ENCODE measurements at places on chromosomes 4 and X.

DNA sequence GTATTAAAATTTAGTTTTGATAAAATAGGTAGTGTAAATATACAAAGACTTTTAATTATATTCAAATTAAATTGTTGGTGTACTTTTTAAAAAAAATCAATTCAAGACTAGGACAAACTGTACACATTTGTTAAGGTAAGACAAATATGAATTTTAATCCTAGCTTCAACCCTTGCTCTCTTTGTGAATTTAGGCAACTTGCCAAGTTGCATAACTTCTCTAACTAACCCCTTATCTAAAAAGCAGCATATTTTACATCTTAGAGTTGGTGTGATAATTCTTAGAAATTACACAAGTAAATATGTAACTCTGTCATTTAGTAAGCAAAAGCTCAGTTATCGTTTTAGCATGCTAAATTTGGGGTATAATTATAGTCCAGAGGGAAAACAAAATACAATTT, 78.1 kb upstream of the FSTL5 start:
- DNase-seq = no peak

GRCh38 chrX:15853586-15854079, 980 bp downstream of the AP1S2 start:
- no peak for DNase-seq

DNA sequence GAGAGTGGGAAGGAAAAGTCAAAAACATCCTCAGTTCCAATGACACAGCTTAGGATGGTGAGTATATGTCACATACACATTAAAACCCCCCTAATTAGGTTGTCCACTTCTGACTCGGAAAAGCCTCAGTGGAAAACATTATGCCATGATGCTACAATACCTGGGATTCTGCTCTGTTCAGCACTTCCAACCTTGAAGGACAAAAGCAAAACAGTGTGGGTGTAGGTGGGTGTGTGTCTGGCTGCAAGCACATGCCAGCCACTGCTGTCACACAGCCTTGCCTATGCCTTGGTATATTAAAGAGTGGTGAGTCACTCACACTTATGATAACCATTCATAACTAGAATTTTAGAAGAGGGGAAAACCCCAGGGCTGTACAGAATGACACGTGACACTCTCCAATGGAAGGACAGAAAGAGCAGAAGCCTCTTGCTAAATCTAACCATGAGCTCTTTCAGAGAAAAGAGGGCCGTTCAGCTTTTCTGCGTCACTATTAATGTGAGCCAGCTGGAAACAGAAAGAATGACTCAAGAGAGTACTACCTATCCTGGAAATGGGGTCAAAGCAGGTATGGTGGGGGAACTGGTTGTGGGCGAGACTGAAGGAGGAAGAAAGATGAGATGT, 159.6 kb downstream of the TET2 start:
- peak; percentile 49 for DNase-seq

DNA sequence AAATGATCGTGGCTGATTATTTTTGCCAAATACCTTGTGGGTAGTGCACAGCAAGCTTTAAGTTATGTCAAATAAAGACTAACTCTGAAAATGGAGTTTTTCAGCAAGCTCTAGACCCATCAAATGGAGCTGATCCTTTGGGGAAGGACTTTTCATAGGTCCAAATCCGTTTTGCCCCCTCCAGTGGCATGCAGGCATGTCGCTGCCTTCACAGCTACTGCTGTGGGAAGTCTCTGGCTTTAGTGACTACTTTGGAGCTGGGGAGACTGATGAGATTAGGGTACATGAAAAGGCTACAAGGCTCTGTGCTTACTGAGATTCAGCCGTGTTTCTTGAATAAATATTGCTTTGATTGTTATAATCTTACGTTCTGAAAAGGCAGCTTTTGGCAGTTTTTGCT, 106.6 kb upstream of the HS3ST1 start:
- no peak for DNase-seq

GRCh38 chr4:16240300-16240699, 14.0 kb upstream of the TAPT1 start:
- no peak for DNase-seq

- DNase-seq = no peak
These were observed 5.5 kb upstream of the HAUS3 start for GRCh38 chr4:2247128-2248043.

DNA sequence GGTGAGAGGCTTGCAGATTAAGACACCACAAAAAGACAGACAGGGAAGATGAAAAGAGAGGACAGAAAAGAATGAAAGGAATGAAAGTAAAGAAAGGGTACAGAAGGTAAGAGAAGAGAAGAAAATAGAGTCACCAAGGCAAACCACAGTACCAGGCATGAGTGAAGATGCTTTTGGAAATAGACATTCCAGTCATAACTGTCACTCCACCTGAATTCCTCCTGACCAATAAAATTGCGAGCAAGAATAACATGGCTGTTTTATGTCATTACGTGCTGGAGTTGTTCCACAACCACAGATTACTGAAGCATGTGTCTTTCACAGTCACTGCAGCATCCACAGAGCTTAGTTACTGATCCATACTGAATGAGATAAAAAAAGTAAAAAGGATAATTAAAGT, 864.9 kb upstream of the SLIT2 start:
- no peak for DNase-seq

- DNase-seq = no peak
These were observed 47.1 kb upstream of the PPP2R3B start for GRCh38 chrX:433771-434170.

- no peak for DNase-seq
These were observed at the start of gene SFRP2 for GRCh38 chr4:153788413-153789276. Gene SFRP2 (minus strand): TSS chr4:153789083. CDS start chr4:153788835, 248 bp downstream.

DNA sequence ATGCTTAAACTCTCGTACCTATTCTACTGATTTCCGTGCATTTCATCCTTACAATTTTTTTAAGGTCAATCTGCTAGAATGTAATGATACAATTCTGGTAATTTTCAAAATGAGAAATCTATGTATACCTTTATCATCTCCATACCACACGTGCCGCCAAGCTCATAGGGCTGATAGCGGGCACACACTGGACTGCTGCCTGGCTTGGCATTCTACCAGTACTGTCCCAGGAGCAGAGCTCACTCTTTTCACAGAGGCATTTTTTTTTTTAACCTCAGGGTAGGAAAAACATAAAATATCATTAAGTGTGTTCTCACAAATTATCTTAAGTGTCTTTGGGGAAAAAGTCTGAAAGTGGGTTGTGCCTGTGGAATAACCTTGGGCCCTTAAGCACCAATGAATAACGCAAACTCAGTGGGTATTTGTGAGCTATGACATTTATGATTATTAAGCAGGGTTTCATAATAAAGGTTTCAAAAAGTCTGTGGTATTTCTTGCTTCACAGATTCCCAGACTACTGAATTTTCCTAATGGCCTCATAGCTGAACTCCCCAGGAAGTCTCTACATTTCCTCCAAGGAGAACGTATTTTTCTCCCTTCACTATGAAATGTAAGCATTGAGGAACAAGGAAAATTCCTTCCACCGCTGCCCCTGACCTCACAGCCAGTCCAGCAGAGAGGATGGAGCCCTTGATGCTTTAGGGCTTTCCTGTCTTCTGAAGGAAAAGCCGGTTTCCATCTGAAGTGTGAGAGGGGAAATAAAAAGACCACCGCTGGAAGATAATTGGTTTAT, 125.2 kb downstream of the ELOVL6 start:
- DNase-seq = no peak

GRCh38 chr4:6324999-6325787, 55.5 kb downstream of the WFS1 start:
- no peak for DNase-seq

- no peak for DNase-seq
These were observed 36.9 kb upstream of the MED14 start for GRCh38 chrX:40772290-40772689.

DNA sequence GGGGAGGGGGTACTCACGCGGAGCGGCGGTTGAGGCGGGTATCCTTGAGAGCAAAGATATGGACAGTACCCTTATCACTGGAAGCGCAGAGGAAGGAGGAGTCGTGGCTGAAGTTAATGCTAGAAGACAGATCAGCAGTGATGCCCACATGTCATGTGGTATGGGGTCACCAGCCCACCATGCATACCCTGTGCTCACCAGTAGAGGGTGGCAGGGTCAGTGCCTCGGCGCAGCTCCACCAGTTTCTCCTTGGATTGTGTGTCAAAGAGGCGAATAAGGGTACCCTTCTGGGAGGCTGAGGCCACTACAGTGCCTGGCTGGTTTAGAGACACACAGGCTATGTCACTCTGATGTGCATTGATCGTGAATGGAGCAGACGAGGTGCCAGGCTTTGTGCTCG, 1.5 kb upstream of the PRAF2 start:
- no peak for DNase-seq

DNA sequence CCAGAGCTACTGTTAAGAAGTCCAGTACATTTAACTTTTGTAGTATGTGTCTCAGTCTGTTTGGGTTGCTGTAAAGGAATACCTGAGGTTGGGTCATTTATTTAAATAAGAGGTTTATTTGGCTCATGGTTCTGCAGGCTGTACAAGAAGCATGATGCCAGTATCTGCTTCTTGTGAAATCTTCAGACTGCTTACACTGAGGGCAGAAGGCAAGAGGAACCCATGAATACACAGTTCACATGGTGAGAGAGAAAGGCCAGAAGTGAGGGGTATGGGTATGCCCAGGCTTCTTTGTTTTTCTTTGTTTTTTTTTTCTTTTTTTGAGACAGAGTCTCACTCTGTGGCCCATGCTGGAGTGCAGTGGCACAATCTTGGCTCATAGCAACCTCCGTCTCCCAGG, 6.0 kb upstream of the CISD2 start:
- DNase-seq = no peak

- DNase-seq = no peak
These were observed 95.3 kb upstream of the EGFL6 start for GRCh38 chrX:13474164-13474516.

DNA sequence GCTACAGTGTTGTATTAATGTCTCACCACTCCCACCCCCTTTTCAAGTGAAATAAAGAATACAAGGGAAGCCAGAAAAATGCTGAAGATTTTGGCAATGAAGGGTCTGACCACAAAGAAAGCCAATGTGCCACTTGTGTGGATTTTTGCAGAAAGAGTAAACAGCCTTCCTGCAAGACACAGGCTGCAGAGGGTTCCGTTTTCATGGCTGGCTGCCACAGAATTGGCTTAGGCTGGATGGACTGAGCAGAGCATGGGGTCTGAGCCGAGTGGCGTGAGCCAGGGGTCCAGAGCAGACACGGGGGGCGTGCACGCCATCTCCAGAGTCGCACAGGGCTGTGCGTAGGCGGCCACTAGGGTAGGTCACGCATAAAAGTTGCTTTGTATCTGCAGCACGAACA, 69.2 kb downstream of the MTNR1A start:
- no peak for DNase-seq

DNA sequence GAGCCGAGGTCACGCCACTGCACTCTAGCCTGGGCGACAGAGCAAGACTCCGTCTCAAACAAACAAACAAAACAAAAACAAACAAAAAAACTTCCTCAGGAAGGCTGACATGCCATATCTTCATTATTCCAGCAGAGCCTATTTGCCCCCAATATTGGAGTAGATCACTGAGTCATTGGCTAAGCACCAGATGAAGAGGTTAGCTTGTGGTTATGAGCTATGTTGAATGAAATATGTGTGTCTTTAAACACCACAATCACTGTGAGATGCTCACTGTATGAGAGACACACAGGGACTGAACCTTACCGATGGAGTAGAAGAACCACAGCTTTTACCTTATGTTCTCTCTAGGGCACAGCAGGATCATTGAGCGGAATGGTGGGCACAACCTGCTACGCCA, 122.1 kb upstream of the EOLA2 start:
- no peak for DNase-seq

GRCh38 chr4:113692809-113693411, 68.6 kb downstream of the CAMK2D start:
- no peak for DNase-seq

- DNase-seq = no peak
These were observed 123.1 kb upstream of the GPM6A start for GRCh38 chr4:175935016-175935661.

DNA sequence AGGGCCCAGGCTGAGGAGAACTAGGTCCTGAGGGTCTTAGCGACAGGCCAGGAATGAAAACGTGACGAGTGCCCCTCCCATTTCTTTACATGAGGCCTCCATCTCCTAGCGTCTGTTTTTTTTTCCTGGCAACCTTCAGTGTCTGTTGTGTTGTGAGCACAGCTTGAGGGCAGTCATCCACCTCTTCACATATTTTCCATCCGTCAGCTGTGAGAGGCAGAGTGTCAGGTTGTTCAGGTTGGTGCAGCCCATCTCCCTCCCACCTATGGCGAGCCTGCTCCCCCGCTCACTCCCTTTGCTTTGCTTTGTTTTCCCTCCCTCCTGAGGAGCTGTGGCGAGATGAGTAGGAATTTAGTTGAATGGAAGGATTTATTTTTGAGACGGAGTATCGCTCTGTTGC, 51.7 kb upstream of the CHRNA9 start:
- DNase-seq = no peak

- no peak for DNase-seq
These were observed 118.3 kb downstream of the ADGRL3 start for GRCh38 chr4:61318431-61318830.

GRCh38 chrX:135707880-135708279, 5.6 kb upstream of the CT45A1 start:
- peak; percentile 52 for DNase-seq

DNA sequence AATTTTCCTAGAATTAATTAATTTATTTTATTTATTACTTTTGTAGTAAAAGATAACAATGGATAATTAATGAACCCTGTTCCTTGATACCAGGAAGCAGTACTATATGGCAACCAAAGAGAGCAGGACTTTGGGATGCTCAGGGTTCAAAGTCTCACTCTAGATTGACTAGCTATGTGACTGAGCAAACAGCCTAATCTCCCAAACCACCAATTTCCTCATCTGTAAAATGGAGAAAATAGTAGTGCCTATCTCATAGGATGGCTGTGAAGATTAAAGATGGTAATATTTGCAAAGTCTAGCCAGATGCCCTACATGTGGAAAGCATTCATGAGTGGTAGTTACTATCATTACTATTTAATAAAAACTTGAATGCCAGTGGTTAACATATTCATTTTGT, 97.6 kb downstream of the PRDM5 start:
- DNase-seq = no peak

DNA sequence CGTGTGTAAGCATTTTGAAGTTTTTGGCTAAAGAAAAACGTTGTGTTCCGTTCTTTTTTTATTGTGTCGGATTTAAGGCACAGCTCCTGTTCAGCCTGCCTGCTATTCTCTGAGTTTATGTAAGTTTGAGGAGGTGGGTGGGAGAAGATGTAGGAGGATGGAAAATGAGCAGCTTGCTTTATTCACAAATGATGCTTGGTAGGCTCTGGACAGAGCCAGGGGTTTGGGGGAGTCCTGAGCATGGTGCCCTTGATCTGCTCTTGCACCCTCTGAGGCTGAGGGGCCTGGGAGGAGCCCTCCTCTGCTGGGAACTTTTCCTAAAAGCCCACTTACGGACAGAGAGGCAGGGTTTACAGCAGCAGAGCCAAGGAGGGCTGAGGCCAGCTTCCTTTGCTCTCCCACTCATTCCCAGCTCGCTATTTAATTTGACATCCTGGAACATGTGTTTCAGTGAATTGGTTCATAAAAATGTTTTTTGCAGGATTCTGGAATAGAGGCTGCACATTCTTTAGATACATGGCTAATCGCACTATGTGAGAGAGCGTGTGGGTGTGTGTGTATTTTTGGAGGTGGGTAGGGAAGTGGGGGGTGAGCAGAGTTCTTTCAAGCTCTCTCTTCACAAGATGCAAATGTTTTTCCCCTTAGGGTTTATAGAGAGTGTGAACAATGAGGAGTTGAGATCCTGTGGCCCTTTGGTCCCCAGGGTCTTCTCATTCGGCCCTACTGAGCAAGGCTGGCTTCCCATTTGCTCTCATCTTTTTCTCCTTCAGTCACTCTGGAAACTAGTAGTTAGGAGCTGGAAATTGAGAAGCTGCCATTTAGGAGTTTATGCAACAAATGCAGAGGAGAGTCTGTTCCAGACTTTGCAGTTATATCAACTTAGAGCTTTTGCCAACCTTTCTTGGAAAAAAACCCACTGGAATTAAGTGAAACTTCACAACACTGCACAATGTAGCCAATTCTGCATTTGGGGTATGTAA, 32.1 kb downstream of the TMEM131L start:
- no peak for DNase-seq

Data from stimulated activated CD4-positive, alpha-beta T cell treated with anti-CD3 and anti-CD28 coated beads, Interleukin-2, amount 100 ng/mL, for 48 hours (primary cell).